Activated CD8-positive, alpha-beta T cell treated with anti-CD3 and anti-CD28 coated beads, Interleukin-2, amount 10 ng/mL, durations not matched to agents 7 days and 5 days (primary cell): ENCODE measurements at places on chromosomes 4 and X. TPM values are rescaled to one million over a fixed set of nuclear protein-coding genes. Genes with fewer than 3 reads are reported as not detected.

SSX4B gene
- not detected for total RNA-seq

ARMCX4 gene
- total RNA-seq: 1.5 TPM

MAGEA9B gene
- total RNA-seq: not detected

NHSL2 gene
- 0.70 TPM for total RNA-seq

- no peak for DNase-seq
These were observed 2353.5 kb downstream of the ARAP2 start for GRCh38 chr4:33890841-33891240.

DNA sequence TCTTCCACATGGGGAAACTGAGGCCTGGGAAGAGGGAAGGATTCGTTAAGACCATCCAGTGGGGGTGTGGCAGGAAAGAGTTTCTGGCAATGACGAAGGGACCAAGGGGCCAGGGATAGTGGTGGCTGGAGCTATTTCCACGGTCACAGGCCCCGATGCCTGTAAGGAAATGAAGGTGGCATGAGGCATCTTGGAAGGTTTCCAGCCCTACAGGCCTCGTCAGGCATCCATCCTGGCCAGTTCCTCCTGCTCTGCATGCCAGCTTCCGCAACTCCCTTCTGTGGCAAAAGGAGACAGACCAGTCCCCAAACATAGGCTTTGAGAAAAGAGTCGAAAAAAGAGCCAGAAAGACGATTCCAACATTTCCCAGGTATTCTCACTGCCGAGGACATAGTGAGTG lies 9.2 kb upstream of the C4orf50 start:
- DNase-seq: no peak

DNA sequence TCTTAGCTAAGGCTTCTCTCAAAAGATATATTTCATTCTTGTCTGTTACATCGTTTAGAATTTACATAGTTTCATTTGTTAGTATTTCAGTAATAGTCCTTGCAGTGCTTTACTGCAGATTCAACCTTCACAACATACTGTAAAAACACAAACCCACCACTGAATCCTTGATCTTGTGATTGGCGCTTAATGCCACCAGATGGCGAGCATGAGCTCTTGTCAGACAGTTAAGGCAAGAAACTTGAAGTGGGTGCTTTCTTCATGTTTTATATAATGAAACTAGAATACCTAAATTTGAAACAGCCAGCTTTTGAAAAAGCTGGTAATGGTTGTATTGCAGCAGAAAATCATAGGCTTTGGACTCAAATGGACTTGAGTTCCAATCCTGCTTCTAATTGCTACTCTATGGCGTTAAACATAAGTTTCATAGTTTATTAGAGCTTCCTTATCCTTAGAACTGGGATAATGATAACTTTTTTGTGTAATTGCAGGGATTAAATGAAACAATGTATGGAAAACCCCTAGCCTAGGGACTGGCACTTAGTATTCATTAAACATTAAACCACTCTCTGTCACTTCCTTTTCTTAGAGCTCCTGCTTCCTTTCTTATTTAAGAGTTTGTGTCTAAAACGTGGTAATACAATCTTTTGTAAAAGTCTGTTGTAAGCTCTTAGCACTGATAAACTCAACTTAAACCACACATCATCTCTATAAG lies 95.1 kb downstream of the USP9X start:
- peak; percentile 61 for DNase-seq

GRCh38 chr4:45036677-45037076 lies 310.3 kb upstream of the GNPDA2 start:
- no peak for DNase-seq

GRCh38 chr4:117957571-117957970 lies 76.7 kb upstream of the NDST3 start:
- DNase-seq: no peak

DNA sequence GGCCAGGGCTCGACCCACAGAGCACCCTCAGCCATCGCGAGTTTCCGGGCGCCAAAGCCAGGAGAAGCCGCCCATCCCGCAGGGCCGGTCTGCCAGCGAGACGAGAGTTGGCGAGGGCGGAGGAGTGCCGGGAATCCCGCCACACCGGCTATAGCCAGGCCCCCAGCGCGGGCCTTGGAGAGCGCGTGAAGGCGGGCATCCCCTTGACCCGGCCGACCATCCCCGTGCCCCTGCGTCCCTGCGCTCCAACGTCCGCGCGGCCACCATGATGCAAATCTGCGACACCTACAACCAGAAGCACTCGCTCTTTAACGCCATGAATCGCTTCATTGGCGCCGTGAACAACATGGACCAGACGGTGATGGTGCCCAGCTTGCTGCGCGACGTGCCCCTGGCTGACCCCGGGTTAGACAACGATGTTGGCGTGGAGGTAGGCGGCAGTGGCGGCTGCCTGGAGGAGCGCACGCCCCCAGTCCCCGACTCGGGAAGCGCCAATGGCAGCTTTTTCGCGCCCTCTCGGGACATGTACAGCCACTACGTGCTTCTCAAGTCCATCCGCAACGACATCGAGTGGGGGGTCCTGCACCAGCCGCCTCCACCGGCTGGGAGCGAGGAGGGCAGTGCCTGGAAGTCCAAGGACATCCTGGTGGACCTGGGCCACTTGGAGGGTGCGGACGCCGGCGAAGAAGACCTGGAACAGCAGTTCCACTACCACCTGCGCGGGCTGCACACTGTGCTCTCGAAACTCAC lies 3.6 kb downstream of the MID1IP1 start:
- peak; percentile 39 for DNase-seq

DNA sequence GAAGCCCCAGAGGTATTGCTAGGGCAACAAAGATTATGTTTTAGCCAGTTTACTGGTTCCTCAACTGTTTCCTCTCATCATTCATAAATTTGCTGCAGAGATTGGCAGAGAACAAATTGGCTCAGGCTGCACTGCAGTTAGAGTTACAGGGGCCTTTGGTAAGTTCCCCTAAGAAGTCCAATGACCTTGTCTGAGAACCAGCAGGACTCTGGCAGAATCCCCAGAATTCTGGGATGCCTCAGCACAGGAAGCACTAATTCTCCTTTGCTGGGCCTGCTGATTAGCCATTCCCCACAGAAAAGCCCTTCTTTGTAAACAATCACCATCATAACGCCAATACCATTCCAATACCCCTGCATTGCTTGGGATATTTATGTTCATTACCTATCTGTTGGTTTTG lies 151.3 kb downstream of the USP46 start:
- no peak for DNase-seq

GRCh38 chrX:70289168-70289792 lies 447 bp downstream of the PDZD11 start:
- no peak for DNase-seq

DNA sequence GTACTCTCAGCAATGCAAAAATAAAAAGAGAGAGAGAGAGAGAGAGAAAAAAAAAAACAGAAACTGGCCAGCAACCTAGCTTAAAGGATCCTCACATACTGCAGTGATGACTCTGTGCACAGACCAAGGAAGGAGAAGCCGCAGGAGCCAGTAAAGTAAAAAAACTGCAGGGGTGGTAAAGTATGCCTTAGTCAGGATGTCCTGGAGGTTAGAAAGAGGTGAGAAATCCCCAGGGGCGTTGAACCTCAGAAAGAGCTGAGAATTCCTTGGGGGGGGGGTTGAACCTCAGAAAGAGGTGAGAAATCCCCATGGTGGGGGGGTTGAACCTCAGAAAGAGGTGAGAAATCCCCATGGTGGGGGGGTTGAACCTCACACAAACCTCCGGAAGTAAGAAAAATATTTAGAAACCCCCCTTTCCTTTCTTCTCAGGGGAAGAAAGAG lies 48.0 kb downstream of the MAGEA9 start:
- peak; percentile 49 for DNase-seq
